Liver (tissue), 10 donors: ENCODE measurements at places on chromosomes 7 and 10.

DNA sequence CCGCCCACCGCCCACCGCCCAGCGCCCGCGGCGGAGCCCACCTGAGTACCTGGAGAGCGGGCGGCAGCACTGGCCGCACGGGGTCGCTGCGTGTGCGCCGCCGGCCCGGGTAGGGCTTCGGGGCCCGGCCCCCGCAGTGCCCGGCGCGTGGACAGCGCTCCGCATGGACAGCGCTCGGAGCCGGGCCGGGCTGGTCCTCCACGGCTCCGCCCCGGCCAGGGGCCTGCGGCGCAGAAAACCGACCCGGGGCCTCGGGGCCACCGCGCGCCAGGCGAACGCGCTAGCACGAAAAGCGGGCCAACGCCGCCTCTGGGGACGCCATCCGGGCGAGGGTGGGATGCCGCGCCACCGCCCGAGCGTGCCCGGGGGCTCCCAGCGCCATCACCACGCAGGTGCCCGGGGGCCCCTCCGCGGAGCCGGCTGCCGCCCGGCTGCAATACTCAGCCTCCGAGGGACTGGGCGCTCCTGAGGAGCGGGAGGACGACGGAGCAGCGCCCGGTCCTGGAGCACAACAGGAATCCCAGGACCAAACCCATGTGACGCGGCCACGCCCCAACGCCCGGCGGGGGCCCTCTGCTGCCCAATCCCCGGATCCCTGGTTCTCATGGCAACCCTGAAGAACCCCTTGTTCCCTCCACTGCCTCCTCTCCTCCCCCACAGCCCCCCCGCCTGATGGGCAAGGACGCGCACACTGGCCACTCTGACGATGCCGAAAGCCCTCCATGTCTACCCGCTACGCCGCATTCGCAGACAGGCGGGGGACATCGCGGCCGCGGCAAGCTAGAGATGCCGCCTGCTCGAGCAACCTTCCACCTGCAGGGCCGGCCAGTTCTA is at the start of gene GRB10:
Gene GRB10, minus strand, starts transcription at position 522 of the 834 bp plus-strand sequence. CDS start 50,574 bp downstream, outside the sequence.
- DNase-seq, result no peak

DNA sequence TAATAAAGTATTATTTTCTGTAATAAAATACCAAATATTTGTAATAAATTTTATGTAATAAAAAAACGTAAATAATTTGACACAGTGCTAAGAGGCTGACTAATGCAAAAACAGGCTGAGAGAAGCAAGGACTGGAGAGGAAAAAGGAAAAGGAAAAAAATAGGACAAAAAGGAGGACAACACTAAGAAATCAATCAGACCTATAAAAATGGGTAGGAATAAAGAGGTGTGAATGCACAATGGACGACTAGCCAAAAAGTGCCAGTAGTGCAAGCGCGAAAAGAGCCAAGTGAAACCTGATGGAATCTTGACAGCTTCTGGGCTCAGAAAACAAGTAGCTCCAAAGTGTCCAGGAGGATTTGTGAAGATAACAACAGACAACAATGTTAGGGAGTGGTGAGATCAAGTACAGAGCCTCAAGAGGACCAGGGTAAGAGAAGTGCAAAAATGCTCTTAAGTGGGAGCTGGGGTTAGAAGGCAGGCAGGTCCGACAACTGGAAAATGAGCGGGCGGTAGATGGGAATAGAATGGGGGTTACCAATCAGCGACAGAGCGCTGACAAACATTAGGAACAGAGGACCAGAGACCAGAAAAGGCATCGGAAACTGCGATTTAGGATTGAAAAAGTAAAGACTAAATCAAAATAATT is 1.2 kb downstream of the BRAF start:
- DNase-seq, result no peak

DNA sequence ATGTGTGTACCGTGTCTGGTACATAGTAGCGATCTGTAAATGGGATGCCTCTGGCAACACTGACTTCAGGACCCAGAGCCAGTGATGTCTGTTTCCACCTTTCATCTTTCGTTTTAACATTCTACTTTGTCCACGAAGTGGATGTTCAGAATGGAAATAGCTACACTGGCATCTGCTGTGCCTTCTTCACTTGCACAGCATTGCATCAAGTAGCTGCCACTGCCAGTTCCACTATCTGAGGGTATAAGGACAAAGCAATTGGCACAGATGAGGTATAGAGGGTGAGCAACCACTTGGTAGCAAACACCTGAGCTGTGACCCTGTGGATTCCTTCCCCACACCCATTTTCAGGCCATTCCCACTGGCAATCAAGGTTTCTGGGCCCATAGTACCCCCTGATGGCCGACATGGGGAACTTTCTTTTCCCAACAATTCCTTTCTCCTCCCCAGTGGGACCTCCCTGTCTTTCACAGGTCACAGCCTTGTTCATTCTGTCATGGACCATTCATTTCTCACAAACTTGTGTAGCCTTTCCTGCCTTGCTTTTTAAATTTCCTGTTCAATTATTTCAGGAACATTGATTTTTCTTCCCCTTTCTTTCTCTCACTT is 4.0 kb downstream of the ITGA8 start:
- DNase-seq, result no peak

- no peak for DNase-seq
These were observed at the start of gene CALHM3 for GRCh38 chr10:103479135-103479534. Gene CALHM3 (minus strand): TSS chr10:103479240. CDS start chr10:103479032, 208 bp downstream.

DNA sequence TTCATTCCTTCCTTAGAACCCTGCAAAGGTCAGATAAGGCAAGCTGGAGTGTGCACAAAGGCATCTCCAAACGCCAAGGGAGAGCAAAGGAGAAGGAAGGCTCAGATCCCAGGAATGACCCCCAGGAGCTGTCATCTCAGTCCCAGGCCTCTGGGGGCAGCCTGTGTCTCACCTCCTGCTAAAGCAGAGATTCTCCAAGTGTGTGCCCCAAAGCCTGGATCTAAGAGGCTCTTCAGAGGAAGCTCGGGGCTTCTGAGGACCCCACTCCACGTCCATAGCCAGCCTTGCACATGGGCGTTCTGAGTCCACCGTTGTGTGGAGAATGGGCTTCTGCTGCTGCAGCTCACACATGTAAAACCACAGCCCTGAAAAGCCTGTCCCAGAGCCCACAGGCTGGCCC is 5.1 kb upstream of the GRID1 start:
- DNase-seq, result no peak

DNA sequence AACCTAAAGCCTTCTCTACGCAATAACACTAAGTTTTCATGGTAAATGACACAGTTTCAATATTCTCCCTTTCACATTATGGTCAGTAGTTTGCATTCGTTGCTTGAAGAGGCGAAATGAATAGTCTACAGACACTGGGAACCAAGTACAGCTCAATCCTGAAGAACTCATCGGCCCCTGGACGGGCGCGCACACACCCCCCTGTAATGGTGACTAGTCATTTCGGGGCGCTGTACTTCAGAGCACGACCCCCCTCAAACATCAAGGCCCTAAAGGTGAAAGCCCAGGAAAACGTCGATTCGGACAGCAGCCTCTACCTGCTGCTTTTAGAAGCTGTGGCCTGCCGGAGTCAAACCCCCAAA is 1.0 kb downstream of the NT5C2 start:
- no peak for DNase-seq

DNA sequence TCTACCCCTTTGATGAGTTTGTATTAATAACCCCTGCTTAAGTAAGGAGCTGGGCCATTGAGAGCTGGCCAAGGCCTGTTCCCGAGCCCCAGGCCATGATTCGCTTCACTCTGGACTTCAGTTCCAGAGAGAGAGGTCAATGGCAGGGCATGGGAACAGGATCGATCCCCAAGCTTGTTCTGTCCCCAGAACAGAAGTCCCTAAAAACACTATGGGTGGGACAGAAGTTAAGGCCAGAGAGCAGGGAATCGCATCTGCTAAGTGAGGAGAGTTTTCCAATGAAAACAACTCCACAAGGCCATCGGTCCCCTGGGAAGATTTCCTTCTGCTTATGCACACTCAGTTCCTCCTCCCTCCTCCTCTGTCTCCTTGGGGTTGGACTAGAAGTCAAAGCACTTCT is 159.6 kb downstream of the LSM5 start:
- DNase-seq, result no peak

- no peak for DNase-seq
These were observed 55.9 kb downstream of the CFAP46 start for GRCh38 chr10:132886211-132887099.

DNA sequence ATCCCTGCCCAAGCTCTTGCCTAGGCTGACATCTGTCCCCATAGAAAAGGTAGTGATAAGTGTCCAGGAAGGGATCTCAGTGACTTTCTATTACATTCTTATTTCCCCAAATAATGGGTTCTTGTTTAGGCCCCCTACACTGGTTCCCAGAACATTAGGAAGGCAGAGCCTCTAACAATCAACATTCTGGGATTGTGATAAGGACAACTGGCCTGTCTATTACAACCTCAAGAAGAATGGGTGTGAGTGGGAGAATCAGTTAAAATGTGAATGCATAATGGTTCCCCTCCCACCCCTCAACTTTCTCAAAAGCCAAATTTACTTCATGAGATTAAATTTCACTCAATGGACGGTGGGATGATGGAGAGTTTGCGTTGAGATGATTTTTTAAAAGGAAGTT is 6.4 kb upstream of the ANKRD1 start:
- DNase-seq, result no peak

- no peak for DNase-seq
These were observed 609.7 kb downstream of the PTPRN2 start for GRCh38 chr7:157977717-157978496.

- DNase-seq, result no peak
These were observed 5.1 kb upstream of the TBX20 start for GRCh38 chr7:35258868-35259522.

- DNase-seq, result no peak
These were observed 27.6 kb upstream of the TAS2R16 start for GRCh38 chr7:123023126-123023525.

DNA sequence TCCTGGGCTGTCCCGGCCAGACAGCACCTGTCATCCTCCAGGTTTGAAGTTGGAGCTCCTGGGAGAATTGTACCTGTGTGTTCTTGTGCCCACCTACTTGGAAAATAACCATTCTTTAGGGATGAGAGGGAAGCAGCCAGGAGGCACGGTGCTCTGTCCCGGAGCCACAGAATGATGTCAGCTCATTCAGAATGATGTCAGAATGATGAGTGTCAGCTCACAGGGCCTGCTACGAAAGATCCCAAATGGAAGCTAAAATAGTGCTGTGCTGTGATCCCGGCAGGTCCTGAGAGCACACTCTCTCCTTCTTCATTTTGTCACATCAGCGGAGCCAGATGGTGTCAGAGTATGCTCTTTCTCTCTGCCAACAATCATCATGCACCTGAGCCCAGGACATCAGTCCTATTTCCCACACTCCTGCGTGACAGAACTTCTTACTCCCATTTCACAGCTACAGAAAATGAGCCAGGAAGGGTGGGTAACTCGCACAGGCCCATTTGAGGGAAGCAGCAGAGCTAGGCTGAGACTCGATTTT is 8.3 kb downstream of the ABCA13 start:
- DNase-seq, result no peak

GRCh38 chr10:131243076-131243475 is 68.4 kb downstream of the TCERG1L start:
- no peak for DNase-seq

GRCh38 chr7:116075351-116076145 is 45.0 kb upstream of the TFEC start:
- DNase-seq, result no peak

GRCh38 chr10:103476046-103476768 is 2.8 kb downstream of the CALHM3 start:
- no peak for DNase-seq

GRCh38 chr7:75662579-75663301 is 76.0 kb downstream of the HIP1 start:
- DNase-seq, result no peak

DNA sequence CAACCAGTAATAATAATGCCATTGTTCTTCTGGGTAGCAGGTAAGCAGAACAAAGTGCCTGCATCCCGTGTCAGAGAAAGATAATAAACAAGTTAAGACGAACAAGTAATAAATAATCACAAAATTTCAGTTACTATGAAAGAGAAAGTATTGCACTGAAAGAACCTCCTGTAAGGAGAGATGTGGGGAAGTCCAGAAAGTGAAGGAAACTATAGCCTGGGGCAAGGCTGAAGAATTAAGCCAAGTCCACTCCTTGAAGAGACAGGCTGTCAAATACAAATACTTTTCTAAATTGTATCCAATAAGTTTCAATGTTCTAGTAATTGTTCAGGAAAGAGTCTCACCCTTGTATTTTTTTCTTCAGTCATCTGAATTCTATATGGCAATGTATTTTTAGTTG is 611.4 kb downstream of the MAGI2 start:
- no peak for DNase-seq

DNA sequence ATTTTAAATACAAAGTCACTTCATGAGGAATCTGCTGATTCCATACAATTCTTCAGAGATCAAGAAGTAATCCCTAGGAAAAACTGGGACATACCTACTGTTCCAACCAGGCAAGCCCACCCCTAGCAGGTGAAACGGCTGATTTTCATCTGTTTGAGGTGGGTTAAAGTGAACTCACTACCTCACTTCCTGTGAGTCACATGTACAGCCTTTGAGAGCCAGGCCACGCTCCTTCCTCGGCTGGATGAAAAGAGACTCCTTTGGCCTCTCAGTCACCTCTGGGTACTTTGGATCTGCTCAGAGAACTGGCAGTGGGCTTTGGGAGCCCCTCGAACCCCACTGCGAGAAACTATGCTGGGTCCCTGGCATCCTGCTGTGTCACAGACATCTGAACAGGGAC is 68.2 kb downstream of the CHST15 start:
- DNase-seq, result no peak

DNA sequence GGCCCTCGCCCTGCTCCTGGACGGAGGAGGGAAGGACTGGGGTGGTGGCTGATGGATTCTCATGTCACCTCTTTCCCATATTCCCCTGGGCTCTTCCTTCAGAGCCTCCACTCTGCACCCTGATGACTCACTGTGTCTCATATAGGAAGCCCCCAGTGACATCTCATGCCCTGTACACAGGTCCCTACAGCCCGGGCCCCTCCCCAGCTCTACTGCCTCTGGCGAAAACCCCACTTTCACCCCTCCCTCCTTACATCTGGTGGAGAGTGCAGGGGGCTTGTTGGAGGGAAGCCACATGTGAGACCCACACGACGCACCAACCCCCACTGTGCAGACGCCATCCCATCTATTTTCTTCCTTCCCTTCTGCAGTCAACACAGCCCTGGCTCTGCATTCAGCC is 72.8 kb upstream of the ZNF479 start:
- DNase-seq, result no peak

GRCh38 chr7:21334906-21335305 is 93.0 kb upstream of the SP4 start:
- no peak for DNase-seq

DNA sequence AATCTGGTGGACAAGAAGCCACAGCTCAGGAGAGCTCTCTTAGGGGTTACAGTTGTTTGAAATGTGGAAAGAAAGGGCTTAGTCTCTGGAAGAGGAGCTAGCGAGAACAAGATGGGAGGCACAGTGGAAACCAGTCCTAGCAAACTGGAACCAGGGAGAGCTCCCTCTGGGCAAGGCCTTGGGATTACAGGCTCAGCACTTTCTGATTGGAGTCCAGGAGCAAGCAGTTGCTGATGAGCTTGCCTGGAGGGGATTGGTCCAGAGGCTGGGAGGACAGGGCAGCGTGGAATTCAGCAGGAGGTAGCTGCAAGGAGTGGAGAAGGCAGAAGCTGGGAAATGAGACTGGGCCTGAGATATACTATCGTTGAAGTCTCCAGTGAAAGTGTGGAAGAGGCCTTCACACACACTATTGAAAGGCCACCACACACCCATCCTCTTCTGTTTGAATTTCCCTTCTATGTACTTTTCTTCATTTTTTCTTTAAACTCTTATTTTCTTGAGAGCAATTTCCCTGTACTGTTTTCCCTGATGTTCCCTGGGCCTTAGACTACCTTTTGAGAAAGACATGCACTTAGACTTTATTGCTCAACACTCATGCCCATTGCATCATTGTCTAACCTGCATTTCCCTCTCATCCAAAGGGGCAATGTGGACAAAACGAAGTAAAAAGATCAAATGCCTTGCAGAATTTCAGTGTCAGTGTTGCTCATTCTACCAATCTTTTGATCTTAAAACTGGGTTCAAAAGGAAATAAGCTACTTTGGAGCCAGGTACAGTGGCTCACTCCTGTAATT is 57.8 kb upstream of the LANCL2 start:
- DNase-seq, result no peak
